ENCODE measurements at places on chromosomes 4 and X.

DNA sequence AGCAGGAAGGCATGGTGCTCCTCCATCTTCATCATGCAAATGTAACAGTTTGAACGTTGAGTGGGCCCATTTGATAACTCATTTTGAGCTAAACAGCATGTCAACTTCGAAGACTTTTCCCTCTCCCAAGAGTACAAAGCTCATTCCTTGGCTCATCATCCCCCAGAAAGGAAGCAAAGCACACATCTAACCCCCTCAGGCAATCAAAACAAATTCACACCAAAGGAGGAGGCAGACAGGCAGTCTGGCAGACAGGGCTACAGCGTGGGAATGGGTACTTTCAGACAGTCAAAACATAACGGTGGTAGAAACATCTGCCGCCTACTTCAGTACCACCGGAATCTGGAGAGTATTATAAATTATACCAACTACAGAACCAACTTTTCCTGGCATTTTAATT, 81.7 kb downstream of the PCDH19 start:
- no peak for DNase-seq

GRCh38 chr4:167274351-167274750, 40.1 kb upstream of the SPOCK3 start:
- DNase-seq, result peak; percentile 14

DNA sequence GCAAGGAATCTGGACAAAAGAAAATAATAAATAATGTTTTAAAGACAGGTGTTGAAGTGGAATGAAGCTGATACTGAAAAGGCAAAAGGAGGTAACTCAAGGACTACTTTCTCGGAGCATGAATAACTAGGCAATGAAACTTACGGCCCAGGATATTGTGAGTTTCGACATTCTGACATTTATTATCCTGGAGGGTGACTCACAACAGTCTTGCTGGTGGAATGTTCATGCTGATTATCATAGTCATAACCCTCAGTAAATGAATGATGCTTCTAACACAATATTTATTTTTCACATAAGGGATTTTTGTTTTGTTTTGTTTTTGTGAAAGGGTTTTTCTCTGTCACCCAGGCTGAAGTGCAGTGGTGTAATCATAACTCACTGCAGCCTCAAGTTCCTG, 147.0 kb upstream of the HPGD start:
- peak; percentile 97 for DNase-seq

DNA sequence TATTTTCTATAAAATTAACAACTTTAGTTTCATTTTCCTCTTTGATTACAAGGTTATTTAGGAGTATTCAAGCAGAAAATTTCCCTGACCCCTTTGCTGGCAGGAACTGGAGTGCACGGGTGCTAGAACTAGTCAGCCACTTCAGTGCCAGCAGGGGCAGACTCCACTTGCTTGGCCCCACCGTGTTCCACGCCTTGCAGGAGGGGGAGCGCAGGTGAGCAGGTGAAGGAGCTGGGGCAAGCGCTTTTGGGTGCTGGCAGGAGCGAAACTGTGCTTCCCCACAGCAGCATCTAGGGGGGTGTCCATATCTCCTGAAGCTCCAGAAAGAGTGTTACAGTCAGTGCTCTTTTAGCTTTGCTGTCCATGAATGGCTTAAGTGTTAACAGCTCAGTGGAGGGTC, 45.5 kb downstream of the MID2 start:
- no peak for DNase-seq

DNA sequence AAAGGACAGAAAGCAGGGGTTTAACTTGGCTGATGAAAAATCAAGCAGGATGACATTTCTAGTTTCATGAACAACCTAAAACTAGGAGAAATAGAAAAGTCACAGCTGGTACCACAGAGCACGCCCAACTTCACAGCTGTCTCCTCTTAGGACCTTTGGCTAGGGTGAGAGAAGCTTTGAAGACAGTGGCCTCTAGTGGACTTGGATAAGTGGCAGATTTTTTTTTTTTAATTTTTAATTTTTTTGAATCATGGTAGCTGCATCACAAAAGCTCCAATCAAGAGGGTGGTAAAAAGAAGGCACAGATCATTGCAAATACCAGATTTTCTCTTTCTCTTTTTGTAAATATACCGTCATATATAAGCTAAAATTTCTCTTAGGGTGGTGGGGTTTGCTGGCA, 20.2 kb upstream of the MAP3K15 start:
- peak; percentile 30 for DNase-seq

DNA sequence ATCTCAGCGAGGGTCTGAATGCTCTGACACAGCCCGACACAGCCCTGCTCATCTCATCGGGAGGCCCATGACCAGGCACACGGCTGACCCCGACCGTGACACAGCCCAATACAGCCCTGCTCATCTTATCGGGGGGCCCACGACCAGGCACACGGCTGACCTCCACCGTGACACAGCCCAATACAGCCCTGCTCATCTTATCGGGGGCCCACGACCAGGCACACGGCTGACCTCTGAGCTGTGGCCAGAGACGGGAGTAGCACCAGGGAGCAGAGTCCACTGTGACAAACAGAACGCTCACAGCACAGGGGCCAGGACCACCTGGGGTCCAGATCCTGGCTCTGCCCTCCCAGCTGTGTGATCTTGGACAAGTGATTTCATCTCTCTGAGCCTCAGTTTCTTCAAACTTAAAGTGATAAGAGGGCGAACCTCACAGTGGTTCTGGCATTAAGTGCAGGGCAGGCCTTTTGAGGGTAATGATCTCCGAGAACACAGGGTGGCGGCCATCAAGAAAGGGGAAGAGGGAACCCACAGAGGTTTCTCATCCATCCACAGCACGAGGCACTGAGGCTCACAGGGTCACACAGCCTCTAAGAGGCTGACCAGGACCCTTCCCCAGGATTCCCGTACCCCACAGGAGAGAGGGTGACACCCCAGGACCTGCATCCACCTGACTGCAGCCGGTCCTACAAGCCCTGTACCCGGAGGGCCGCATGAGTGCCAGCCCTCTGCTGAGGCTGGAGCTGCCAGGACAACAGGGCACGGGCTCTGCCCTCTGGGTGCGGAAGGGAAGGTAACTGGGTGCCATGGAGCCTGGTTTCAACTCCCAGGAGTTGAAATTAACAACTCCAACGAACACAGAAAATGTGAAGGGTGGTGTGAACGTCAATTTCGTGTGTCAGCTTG, 60.1 kb downstream of the WFS1 start:
- no peak for DNase-seq

- DNase-seq, result no peak
Observed at GRCh38 chr4:113827285-113827684, 65.7 kb upstream of the CAMK2D start.

- DNase-seq, result peak; percentile 92
Observed at GRCh38 chr4:123587983-123588494, 191.4 kb downstream of the SPRY1 start.

- DNase-seq, result no peak
Observed at GRCh38 chr4:141465171-141465570, 171.2 kb upstream of the IL15 start.

GRCh38 chr4:152577708-152578396, 42.0 kb upstream of the FBXW7 start:
- DNase-seq, result peak; percentile 10

- DNase-seq, result no peak
Observed at GRCh38 chrX:149803458-149804062, 21.8 kb downstream of the MAGEA9 start.
